Activated CD8-positive, alpha-beta memory T cell treated with anti-CD3 and anti-CD28 coated beads, Interleukin-2, amount 50 U/mL, for 4 hours (primary cell): ENCODE measurements at places on chromosomes 7 and 10.

- DNase-seq = no peak
Measured at GRCh38 chr10:32960022-32960421, 2.0 kb upstream of the ITGB1 start.

- no peak for DNase-seq
Measured at GRCh38 chr10:57983281-57983791, 284.4 kb downstream of the IPMK start.

- DNase-seq = no peak
Measured at GRCh38 chr10:335151-335800, 200.0 kb downstream of the ZMYND11 start.

DNA sequence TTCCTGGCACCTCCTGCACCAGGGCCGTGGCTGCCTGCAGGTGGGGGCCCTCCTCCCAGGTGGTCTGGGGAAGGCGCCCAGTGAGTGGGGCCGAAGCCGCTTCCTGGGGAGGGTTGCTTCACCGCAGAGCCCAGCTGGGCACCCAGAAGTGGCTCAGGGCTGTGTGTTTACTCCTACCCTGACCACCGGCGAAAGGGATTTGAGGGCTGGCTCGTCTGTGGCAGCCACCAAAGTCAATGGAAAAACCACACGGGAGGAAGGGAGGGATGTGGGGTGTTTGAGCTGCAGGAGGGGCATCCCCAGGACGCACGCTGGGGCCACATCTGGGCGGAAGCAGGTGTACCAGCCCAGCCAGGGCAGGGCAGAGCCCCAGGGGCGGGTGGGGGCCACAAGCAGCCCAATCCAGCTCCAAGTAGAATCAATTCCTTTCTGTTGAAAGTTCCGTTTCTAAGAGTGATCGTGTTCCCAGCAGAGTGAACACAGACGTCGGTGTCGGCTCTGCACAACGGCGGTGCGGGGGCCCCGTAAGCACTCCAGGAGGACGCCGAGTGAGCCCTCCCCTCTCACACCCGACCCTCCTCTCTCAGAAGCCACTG, 69.9 kb downstream of the FOXL3 start:
- DNase-seq = no peak

GRCh38 chr7:90613088-90613498, 17.0 kb downstream of the CDK14 start:
- no peak for DNase-seq

GRCh38 chr10:35937546-35937945, 295.4 kb upstream of the FZD8 start:
- DNase-seq = no peak

GRCh38 chr7:50687575-50688225, 95.0 kb downstream of the GRB10 start:
- no peak for DNase-seq

GRCh38 chr7:143321734-143322133, 5.8 kb downstream of the CLCN1 start:
- no peak for DNase-seq

GRCh38 chr7:116809636-116810266, 52.6 kb upstream of the CAPZA2 start:
- DNase-seq = no peak

DNA sequence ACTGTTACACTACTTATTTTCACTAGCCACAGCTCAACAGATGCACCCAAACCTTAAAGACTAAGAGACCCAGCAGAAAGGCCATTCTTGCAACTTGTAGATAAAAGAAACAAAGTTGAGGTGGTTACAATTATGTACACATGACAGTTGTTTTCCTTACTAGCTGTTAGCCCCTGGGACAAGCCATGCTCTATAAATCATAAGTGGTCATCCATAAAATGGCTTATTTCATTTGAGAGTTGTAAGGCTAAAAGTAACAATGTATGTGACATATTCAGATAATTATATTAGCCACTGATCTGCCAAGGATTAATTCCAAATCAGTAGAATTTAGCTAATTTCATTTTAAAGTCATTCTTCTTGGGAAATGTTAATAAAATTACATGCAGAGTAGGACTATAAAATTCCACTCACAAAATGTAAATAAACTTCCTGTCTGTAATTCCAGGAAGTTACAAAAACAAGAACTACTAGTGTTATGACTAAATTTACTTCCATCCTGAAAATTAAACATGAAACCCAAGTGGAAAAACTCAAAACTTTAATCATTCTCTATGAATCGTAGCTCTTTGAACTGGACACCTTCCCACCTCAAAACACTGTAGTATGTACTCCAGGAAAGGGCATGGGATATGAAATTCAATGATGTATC, 13.3 kb downstream of the SLC37A3 start:
- no peak for DNase-seq

- no peak for DNase-seq
Measured at GRCh38 chr7:89002981-89003956, 207.7 kb upstream of the TEX47 start.

GRCh38 chr7:156944876-156945275, 4.6 kb upstream of the NOM1 start:
- no peak for DNase-seq
